Stimulated activated CD4-positive, alpha-beta T cell treated with anti-CD3 and anti-CD28 coated beads, TNF-alpha, amount 100 ng/mL, for 1 hour (primary cell): ENCODE measurements at places on chromosomes 5 and 9.

- no peak for DNase-seq
These were observed 154.0 kb downstream of the FBN2 start for GRCh38 chr5:128384068-128384467.

GRCh38 chr9:124454791-124455443 is 4.7 kb downstream of the ADGRD2 start:
- no peak for DNase-seq

- DNase-seq: no peak
These were observed at the start of gene SYNPO for GRCh38 chr5:150640311-150641005. Gene SYNPO, plus strand, starts transcription at chr5:150640660. Its CDS starts 7,616 bp downstream, at chr5:150648276.

GRCh38 chr5:15064396-15064795 is 192.8 kb upstream of the ANKH start:
- no peak for DNase-seq

DNA sequence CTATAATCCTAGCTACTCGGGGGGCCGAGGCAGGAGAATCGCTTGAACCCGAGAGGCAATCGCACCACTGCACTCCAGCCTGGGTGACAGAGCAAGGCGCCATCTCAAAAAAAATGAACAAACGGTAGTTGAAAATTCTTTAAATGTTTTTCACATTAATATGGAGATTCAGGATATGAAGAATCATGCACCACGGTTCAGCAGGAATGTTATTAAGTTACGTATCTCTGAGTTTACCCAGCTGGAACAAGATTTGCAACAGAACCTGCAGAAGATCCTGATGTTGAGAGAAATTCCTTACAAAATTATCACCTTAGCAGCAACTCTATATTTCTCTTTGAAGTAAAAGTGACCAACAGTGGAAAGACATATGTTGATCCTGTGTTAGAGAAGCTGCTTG is 10.0 kb downstream of the PCDHGA12 start:
- no peak for DNase-seq

GRCh38 chr5:89759802-89760201 is 649.8 kb downstream of the CETN3 start:
- no peak for DNase-seq

GRCh38 chr9:77531400-77531799 is 116.7 kb downstream of the GNA14 start:
- no peak for DNase-seq

DNA sequence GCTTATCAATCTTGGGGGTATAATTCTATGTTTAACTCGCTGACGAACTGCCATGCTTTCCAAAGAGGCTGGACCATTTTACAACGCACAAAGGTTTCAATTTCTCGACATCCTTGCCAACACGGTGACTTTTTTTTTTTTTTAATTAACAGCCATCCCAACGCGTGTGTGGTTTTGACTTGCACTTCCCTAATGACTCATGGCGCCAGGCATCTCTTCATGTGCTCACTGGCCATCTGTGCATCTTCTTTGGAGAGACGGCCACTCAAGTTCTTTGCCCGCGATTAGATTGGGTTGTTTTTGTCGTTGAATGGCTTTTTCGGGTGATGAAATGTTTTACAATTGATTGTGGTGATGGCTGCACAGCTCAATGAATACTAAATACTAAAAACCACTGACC is 12.5 kb upstream of the CARD9 start:
- no peak for DNase-seq

- DNase-seq: no peak
These were observed 74.1 kb downstream of the IPO11 start for GRCh38 chr5:62486672-62487071.

DNA sequence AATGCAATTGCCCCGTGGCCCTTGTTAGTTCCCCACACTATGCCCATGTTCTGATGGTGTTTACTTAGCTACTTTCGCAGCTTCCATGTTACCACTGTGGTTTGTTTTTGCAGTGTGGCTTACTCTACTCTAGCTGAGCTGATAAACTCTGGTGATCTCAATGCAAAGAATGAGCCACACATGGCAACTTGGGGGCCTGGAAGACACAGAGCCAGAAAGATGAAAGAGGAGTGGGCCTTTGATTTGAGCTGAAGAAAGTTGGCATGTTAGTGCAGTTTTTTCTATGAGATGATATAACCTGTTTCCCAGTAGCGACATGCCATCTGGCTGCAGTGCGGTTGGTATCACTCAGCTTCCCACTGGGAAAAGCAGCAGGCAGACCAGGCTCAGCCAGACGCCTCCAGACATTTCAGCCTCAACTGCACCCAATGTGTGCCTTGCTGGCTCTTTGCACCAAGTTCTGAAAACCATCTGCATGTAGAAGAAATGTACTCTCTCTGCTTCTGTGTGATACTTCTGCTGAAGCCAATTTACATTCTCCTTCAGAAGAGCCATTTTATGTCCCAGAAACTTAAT is 329.4 kb downstream of the ARHGEF28 start:
- DNase-seq: no peak

GRCh38 chr9:135551456-135551855 is 5.5 kb downstream of the OBP2A start:
- no peak for DNase-seq

DNA sequence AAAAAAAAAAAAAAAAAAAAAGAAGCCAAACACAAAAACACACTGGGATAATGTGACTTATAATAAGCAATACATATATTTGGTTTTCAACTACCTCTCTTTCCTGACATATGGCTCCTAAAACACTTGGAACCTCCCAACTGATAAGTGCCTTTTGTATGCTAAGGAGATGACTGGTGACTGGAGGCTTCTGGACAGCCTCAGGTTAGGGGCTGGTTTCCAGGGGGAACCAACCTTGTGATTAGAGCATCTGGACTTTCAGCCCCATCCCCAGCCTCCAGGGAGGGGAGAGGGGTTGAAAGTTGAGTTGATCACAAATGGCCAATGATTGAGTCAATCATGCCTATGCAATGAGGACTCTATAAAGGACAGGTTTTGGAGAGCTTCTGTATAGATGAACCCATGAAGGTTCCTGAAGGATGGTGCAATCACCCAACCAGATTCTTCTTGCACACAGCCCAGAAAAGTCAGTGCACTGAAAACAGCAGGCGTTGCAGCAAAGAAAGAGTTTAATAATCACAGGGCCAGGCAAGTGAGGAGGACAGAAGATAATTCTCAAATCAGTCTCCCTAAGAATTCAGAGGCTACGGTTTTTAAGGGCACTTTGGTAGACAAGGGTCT is 276.7 kb downstream of the AUH start:
- DNase-seq: no peak

DNA sequence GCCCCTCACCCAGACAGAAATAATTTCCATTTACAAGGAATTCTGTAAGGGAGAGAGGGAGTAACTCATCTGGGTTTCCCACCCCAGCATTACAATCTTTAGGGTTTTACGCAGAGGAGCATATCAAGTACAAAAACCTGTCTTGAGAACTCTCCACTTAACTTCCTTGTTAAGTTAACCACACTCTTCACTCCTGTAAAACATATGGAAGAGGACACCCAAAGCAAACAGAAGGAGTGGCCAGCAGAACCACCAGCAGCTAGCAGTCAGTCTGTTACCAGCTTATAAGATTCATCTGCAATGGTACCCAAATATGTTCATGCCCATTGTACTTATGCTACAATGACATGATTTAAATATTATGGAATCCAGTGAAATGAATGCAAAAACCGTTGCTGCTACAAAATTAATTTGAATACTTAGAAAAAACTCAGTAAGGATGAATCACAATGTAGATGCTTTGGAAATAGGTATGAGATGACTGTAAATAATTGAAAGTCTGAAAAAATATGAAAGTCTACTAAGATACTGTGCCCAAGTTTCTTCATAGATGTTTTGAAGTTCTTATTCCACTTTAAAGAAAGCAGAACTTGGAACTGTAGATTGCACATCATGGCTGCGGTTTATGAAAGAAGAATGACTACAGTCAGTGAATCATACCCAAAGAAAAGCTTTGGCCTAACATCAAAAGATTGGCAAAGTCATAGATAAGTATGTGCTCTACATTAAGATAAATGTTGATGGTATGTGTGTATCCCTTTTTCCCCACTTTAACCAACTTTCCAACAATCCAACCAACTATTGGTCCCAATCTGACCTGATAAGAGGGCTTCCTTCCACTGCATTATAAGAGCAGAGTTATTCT is 233.6 kb downstream of the ACTL7B start:
- DNase-seq: no peak

DNA sequence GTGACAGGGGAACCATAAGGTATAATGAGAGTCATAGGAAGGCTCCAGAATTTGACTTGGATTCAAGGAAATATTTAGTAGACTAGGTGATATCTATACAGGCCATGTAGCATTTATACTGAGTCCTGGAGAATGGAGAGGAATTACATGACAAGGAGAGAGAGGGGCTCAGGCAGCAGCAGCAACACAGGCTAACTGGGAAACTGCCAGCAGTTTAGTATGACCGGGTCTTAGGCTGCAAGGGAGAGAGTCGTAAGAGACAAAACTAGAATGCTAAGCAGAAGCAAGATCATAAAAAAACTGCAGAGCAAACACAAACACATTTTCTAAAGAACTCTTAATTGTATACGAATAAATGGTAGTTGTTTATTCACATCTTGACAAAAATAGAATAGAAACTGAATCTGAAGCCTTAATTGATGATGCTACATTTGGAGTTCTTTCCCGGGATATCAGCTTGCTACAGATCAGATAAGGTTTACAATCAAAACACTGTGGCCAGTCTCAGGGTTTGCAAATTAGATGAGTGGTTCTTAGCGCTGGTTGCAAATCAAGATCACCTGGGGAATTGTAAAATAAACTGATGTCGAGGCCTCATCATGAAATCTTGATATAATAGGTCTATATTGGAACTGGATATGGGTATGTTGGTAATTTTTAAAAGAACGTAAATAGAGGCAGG is 480.0 kb upstream of the C9orf72 start:
- no peak for DNase-seq

DNA sequence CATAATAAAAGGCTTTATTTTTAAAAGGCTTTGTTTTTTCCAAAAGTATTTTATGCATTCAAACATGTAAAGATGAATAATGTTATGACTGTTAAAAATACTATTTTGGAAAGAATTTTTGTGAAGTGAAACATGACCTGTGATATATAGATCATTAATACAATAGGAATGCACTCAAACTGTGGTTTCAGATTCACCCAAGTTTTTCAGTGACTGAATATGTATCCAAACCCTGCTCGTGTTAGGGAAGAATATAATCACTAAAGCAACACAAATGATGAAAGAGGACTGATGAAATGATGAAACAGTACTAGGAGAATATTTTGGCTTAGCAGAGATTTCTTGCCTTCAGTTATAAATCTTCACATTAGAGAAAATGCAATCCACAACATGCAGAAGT is 278.0 kb downstream of the ADAMTS6 start:
- DNase-seq: no peak

- no peak for DNase-seq
These were observed 24.1 kb downstream of the AHRR start for GRCh38 chr5:345404-346195.

- no peak for DNase-seq
These were observed 88.7 kb downstream of the PALM2AKAP2 start for GRCh38 chr9:109868722-109869121.

DNA sequence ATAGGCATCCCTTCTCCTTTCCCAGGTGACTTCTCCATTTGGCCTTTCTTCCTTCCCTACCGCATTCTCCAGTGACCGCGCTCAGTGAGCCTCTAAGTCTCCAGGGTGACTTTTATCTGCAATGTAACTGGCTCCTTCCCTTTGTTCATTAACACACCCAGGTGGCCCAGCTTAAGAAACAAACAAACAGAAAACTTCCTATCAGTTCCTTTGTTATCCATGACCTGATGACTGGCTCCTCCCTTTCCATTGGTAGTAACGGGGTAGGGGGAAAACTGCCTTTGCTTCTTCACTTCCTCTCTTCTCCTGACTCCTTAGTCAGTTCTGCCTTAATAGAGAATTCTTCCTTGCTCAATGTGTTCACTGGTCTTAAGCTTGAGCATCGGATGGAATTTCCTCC is 7.0 kb upstream of the SH3GL2 start:
- no peak for DNase-seq

DNA sequence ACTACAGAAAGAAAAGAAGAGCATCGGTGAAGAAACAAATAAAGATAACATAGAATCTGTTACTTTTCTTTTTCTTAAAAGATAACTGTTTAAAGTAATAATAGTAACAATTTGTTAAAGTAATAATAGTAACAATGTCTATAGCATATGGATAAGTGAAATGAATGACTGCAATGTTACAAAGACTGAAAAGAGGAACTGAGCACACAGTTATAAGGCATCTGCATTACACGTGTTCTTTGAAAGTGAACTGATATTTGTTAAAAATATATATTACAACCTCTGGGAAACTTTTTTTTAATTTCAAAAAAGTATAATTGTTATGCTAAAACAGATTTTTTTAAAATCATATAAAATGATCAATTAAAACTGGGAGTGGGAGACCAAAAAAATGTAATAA is 88.4 kb upstream of the FST start:
- no peak for DNase-seq

- DNase-seq: no peak
These were observed 51.4 kb downstream of the ROR2 start for GRCh38 chr9:91898451-91899218.

DNA sequence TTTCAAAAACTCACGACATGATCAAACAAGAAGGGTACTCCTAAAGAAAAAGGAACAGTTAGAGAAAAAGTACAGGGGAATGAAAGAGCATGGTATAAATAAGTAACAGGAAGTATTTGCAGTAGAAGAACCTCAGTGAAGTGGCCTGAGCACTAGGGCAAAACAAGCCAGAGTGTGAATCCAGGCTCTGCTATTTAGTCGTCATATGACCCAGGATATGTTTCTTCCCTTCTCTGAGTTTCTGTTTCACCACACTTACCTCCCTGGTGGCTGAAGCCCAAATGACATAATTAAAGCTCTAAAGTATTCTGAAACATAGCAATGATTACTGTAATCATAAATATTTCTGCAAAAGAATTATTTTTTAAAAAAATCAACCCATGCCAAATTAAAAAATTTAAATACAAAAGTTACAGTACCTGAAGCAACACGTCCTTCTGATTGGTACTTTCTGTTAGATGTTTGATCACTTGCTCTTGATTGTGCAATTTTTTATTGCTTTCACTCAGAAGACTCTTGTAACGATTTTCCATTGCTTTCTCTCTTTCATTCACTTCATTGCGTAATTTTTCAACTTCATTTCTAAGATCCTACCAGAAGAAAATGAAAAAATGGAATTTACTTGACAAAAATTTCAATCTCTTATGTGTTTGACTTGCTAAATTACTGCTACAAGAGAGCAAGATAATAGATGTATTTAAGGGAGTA is 88.9 kb downstream of the CDK5RAP2 start:
- DNase-seq: no peak

DNA sequence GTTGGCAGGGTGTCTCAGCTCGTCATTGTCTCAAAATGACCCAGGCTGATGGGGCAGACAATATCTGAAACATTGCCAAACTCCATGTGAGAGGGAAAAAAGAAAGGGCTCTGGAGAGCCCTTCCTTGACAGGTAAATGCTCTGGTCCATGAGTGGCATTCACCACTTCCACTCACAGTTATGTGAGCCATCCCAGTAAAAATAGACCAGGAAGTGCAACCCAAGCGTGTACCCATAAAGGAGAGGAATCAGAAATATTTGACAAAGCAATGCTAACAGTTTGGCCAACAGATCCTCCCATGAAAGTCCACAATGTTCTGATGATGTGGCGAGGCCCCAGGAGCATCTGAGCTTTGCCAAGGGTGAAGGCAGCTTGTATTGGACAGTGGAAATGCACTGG is 49.4 kb downstream of the ASTN2 start:
- no peak for DNase-seq
